ENCODE measurements at places on chromosomes 16 and 17.

DNA sequence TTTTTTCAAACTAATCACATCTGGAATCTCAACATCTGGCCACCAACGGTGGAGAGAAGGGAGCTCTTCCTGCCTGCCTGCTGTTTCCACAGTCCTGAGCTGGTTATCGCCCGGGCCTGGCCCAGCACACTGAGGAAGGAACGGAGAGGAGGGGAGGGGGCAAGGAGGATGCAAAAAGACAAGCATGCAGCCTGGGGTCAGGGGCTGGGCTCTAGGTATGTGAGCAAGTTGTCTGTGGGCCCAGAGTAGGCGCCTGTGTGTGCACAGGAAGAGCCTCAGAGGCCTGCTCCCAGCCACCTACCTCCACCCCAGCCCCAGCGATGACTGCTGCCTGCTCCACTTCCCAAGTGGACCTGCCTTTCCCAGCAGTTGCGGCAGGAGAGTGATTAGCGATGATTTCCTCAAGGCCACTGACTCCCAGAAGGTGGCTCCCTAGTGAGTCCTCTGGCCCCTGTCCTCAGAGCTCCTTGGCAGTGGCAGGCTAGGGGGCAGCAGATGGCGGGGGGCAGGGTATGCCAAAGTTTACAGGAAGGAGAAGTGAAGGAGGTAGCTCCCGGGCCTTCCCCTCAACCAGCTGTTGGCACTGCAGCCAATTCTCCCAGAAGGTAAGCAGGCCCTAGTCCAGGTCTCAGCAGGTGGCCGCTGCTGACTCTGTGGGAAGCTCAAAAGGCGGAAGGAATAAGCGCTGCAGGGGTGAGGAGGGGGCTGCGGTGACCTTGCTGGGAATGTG is 27.0 kb upstream of the RASD1 start:
- DNase-seq, result no peak

DNA sequence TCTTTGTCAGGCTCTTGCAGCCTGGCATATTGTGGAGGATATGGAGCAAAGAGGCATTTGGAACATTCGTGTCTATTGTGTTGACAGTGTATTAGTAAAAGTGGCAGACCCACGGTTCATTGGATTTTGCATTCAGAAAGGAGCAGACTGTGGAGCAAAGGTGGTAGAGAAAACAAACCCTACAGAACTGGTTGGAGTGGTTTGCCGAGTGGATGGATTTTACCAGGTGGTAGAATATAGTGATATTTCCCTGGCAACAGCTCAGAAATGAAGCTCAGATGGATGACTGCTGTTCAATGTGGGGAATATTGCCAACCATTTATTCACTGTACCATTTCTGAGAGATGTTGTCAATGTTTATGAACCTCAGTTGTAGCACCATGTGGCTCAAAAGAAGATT is 44.5 kb downstream of the EFCAB13 start:
- DNase-seq, result no peak

DNA sequence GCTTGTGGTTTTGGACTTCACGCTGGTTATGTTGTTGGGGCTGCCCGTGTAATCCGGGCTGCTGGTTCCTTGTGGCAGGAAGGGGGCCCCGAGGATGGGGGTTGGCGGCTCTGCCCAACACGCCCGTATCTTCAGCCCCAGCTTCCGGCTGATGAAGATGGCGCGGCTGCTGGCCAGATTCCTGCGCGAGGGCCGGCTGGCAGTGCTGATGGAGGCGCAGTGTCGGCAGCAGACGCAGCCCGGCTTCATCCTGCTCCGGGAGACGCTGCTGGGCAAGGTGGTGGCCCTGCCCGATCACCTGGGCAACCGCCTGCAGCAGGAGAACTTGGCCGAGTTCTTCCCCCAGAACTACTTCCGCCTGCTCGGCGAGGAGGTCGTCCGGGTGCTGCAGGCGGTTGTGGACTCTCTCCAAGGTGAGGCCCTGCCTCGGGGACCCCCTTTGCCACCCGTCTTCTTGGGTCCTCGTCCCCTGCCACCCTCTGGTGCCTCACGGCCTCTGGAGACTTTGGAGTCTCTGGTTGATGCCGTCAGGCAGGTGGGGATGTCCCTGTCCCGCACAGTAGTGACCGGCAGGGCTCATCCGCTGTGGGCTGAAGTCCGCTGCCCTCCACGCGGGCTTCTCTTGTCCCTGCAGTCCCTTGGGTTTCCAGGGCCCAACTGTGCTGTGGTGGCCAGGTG is 2.2 kb downstream of the TELO2 start:
- DNase-seq, result no peak

- no peak for DNase-seq
Observed at GRCh38 chr17:7886227-7887037, 2.2 kb upstream of the CHD3 start.

DNA sequence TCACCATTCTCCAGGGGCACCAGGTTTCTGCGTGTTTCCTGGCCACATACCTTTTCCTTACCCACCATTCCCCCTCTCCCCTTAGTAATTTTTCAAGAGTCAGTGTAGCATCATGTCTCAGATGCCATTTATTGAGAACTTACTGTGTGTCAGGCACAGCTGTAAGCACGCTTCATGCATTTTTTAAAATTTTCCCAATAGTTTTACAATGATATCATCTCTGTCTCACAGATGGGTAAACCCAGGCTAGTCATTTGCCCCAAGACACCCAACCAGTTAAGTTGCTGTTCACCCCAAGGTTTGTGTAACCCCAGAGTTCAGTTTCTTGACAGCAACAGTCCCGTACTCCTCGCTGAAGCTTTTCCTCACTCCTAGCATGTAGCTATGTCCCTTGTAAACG is 56.4 kb upstream of the IRX3 start:
- DNase-seq, result no peak

DNA sequence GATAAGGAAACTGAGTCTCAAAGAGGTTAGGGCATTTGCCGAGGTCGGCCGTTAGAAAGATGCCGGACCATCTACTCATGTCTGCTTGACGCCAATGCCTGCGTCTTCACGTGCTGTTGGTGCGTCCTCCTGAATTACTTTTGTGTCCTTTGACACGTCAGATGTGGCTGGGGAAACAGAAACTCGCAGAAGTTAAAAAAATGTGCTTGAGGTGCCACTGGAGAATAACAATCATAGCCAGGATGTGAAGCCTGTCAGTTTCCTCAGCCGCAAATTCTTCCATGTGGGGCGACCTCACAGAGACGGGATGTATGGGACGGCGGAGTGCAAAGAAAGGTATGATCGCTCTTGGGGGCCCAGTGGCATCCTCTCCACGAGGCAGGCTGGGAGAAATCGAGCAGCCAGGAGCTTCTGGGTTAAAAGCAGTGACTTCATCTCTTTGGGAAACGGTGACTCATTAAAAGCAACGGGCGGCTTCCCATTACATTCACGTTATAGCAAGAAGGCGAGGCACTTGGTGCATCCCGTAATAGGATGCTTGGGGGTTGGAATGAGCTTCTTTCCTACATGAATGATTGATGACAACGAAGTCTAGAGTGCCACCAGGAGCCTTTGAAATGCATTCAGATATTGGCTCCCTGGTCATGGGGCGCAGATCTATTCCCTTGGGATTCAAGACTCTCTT is 67.8 kb downstream of the BMERB1 start:
- peak; percentile 83 for DNase-seq

- DNase-seq, result no peak
Observed at GRCh38 chr17:43126911-43127290, 1.7 kb upstream of the BRCA1 start.

DNA sequence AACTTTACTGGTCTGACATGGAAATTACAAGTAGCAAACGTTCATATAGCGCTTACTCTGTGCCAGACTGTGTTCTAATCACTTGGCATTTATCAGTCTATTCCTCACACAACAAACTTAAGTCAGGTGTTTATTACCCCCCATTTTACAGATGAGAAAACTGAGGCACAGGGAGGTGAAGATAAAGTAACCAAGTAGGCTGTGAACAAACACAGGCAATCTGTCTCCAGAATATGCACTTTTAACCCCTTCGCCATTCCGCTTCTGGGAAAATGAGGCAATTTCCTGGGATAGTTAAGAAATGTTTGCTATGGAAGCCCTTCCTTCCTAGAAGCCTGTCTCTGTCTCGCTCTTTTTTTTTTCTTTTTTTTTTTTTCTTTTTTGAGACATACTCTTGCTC is 12.2 kb upstream of the CXCL16 start:
- DNase-seq, result no peak

DNA sequence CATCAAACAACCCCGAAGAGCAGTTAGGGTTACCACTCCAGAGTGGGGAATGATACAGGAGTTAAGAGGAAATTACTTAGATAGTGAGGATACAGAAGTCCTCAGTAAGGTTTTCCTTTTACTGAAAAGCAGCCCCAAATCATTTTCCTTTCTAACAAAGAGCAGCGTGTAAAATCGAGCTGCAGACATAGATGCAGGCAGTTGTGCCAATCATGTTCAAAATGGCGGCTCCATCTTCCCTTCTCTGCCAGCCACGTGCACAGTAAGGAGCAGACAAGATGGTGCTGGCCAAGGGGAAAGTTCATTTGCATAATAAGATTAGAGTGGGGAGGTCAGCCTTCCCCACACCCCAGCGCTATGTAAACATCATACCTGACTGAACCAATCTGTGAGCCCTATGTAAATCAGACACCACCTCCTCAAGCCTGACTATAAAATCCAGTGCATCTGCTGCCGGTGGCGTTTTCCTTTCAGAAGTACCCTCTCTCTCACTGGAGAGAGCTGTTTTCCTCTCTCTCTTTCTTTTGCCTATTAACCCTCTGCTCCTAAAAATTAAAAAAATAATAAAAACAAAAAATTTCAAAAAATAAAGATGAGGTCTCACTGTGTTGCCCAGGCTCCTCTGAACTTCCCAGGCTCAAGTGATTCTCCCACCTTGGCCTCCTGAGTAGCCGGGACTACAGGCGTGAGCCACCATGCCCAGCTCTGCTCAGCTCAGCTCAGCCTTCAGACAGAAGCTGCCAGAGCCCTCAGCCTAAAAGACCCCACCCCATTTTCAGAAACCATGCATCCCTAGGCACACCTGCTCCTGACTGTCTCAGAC is 2.6 kb upstream of the SRL start:
- no peak for DNase-seq

DNA sequence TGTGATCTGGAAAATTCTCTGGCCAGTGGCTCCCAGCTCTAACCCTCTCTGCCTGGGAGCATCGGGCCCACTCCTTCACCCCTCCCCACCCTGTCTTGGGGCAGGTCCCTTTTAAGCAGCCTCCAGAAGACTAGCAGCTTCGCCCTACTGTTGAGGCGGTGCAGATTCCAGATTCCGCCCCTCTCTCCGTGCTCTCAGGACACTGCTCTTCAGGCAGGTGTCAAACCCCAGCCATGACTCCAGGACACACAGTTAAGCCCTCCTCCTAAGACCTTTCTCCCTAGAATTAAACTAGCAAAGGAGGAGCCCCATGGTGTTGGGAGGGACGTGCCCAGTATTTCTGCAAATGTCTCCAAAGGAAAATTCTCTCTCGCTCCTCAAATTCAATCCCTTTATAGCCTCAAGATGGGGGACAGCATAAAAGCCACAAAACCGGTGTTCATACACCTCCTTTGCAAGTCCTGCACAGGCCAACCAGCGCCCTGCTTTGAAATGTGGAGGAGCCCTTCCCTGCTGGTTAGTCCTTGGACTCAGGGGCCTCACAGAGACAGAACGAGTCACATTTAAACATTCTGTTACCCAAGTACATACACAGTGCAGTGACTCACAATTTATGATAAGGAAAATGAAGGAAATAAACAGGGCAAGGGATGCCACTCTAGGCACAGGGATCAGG is 7.2 kb downstream of the LPO start:
- DNase-seq, result no peak

DNA sequence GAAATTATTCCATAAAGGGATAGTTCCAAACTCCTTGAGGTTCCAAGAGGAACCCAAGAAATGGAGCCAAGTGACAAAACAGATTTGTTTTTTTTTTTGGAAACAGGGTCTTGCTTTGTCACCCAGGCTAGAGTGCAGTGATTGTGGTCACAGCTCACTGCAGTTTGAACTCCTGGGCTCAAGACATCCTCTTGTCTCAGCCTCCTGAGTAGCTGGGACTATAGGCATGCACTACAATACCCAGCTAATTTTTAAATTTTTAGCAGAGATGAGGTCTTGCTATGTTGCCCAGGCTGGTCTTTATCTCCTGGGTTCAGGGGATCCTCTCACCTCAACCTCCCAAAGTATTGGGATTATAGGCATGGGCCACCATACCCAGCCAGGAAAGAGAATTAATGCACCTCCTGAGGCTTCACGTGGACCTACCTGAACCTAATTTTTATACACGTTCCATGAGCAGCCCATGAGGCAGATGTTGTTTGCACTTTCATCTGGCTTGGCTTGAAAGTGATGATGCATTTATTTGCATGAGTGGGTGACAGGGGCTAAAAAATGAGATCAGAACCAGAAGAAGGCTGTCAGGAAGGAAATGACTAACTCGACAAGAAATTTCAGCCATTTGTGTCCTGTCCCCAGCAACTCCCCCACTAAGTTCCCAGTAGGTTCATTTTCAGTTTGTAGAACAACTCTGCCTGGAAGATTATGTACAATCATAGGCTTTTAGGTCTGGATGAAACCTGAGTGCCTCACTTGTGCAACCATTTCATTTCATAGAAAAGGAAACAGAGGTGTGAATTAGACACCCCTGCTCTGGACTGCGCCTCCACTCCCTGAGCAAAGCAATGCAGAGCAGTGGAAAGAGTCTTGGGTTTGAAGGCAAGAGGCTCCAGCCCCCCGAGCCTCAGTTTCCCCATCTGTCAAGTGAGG is 10.3 kb upstream of the IRF8 start:
- DNase-seq, result peak; percentile 55

DNA sequence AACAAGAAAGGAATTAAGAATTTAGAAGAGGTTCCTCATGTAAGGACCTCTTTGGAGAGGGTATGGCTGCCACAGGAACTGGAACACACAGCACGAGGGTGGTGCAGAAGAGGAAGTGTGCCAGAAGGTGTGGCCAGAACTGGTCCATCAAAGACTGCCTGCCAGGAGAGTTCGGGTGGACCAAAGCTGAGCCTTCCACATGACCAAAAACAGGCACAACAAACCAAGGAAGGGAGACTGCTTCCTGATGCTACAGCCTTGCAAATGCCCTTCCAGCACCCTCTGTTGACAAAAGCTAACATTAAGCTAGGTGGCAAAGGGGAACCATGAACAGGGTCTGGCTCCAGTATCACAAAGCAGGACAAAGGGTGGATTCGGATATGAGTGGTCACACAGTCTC is 125.8 kb upstream of the TMEM97 start:
- DNase-seq, result no peak

DNA sequence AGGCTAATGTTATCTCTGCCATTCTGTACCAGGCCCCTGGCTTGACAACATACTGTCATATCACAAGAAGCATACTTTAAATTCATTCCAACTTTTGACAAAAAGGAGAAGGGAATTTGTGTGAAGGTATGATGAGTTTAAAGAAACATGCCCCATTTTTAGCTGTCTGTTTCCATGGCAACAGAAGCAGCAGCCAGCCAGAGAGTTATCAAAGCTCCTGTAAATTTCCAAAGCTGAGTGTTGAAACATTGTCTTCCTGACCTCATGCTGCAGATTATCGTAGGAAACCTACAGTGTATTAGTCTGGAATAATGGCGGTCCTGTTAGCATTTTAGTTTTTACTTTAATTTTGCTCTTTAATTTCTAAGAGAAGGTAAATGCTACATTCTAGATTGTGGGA is 124.9 kb downstream of the MRTFB start:
- DNase-seq, result no peak

- no peak for DNase-seq
Observed at GRCh38 chr17:11296994-11297393, 56.0 kb downstream of the SHISA6 start.

- no peak for DNase-seq
Observed at GRCh38 chr16:71648162-71648561, 22.2 kb downstream of the MARVELD3 start.

Measured in RWPE1 (cell line).